Stimulated activated CD8-positive, alpha-beta memory T cell treated with anti-CD3 and anti-CD28 coated beads, Interleukin-2, amount 100 ng/mL, for 48 hours (primary cell): ENCODE measurements at places on chromosomes 7 and 10.
A peak's percentile ranks its signal among the peaks of the same experiment; 100 is the strongest.

DNA sequence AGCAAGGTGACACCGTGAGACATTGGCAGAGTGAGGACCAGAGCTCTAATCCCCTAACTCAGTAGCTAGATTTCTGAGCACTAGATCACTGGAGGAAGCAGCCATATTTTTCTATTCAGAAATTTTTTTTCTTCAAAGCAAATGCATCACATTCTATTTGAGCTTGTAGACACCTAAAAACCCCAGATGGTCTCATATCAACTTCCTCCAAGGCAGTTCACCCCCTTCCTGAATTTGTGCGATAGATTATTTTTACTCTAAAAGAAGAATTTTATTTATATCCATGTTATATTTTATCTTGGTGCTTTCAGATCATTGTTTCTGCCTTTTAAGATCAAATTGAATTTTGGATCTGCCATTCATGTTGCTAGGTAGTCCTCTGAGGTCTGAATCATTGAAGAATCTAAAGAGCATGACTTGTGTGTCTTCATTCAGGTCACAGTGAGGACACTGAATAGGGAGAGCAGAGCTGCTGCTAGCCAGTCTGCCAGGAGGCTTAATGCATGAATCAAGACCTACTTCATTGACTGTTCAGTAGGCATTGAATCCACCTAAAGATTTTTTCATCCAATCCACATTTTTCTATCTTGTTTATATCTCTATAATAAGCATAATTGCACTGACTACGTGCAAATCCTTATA lies 92.9 kb upstream of the LRRTM3 start:
- no peak for DNase-seq

DNA sequence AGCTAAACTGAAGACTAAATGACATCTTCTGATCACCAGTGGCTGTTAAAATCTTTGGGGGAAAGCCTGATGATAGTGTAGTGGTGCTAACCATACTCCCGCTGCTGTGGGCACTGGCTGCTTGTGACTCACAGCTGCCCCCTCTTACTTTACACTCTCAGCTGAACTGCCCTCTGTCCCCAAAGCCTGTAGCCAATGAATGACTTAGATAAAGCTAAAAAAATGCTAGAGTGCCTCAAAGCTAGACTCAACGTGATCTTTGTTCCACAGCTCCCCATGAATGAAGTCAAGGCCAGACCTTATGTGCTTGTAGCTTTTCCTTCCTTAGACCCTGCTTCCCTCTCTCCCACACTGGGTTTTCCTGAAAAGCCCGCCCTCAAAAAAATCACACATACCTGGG lies 6.5 kb downstream of the ZC3HAV1L start:
- DNase-seq: no peak

DNA sequence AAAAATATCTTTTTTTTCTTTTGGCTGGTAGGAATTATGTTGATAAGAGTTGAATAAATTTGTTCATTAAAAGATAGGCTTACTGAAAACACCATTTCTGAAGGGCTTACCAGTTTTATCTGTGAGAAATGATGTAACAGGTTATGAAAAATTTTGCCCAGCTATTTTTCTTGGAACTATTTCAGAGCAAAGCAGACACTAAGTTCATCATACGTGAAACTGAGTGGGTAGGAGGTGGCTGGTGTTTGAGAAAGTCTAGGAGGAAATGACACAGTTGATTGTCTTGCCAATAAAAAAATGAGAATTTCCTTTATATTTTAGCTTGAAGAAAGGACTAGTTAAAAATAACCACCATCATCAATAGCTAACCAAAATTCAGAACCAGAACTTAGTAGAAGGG lies 6.2 kb upstream of the MRC1 start:
- no peak for DNase-seq

DNA sequence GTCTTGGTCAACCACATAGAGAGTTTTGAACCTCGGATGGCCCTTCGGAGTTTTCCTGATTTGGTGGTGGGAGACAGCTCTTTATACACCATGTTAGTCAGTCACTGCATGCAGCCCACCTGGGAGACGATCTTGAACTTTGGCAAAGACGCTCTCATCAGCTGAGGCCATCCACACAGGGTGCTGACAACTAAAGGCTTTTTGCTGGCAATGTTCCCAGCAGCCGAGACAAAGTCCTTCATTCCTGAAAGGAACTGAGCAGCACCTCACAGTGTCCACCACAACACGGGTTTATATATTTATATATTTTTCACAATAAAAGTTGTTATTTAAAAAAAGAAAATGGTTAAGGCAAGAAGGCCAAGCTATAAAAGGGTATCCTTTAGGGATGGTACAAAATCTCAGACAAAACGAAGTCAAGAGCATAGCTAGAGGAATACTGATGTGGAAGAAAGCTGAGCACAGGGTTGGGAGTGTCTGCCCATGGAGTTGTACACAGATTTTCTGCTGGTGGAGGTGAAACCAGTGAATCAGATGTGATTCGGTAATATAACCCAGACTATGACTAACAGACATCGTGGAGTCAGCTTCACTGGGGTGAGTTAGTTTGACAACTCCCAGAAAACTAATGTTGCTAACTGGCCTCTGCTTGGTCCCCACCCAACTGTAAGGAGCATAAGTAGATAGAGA lies 27.4 kb upstream of the CAPZA2 start:
- DNase-seq: no peak

GRCh38 chr10:32461203-32461602 lies 15.3 kb downstream of the CCDC7 start:
- no peak for DNase-seq

DNA sequence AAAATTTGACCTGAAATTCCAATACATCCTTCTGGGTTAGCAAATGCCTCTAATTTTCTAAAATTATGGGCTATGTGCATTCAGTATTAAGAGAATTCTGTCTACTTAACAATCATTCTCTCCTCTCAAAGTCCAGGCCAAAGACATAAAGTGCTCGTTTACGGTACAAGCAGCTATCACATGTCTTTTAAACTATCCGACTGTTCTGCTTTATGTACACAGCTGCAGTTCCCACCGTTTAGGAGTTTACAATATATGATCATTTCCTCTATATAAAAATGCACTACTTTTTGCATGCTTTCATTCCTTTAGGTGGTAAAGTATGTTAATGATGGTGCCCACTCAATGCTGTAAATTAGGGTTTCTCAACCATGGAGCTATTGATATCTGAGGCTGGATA lies 34.0 kb downstream of the CDK6 start:
- DNase-seq: no peak

DNA sequence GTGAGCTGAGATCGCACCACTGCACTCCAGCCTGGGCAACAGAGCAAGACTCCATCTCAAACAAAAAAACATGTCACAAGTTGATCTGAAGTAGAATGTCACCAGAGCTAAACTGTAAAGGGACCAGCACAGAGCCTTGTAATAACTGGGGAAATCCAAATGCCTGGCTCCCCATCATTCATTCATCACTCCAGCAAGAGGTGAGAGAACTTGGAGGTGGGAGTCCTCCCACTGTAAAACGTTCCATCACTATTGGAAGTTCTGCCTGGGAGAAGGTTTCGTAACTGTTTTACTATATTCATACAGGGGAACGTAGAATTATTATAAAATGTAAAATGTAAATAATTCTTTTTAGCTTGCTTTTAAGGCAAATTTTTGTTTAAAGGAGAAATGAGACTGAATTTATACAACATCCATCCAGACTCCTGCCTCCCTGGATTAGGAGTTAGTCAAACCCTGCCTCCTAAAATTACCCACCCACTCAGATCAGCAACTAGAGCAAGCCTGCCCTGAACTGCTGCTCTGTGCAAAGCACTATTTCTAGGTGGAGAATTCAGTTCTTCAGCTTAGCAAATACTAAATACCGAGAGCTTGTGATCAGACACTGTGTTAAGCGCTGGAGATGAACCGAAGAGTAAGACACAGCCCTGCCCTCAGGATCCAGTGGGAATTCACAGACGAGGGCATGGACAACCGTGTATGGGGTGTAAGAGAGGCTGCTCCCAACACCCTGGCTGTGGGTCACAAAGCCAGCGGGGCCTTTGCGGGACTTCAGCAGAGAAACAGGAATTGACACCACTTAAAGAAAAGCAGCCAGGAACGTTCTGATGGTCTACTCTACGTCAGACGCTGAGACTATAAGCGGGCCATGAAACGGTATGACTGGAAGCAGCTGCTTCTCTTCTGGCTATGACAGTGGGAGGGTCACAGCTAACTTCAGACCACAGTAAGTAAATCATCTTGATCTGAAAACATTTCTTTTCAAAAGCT lies 208.3 kb downstream of the ZMYND11 start:
- DNase-seq: no peak

GRCh38 chr7:91976743-91977142 lies 36.1 kb downstream of the AKAP9 start:
- DNase-seq: no peak

DNA sequence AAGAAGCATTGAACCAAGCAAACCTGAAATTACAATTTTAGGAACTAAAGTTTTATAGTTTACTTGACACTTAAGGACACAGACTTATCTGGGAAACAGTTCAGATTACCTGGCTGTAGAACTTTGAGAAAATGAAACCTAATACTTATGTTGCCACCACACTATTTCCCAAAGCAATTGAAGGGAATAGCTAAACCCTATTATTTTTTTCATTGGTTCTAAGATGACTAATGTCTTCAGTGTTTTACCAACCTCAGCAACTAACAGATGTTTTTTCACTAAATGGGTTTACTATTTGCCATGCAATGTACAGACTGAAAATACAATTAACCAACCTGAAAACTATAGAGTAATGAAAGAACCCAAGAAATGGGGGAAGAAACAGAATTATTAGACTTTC lies 689.6 kb downstream of the SORCS1 start:
- no peak for DNase-seq

GRCh38 chr7:108181073-108181985 lies 51.2 kb upstream of the LAMB4 start:
- no peak for DNase-seq

- no peak for DNase-seq
Observed at GRCh38 chr7:95493247-95493646, 7.5 kb downstream of the ASB4 start.

- DNase-seq: peak; percentile 28
Observed at GRCh38 chr7:5526100-5526905, 102.7 kb upstream of the TNRC18 start.

DNA sequence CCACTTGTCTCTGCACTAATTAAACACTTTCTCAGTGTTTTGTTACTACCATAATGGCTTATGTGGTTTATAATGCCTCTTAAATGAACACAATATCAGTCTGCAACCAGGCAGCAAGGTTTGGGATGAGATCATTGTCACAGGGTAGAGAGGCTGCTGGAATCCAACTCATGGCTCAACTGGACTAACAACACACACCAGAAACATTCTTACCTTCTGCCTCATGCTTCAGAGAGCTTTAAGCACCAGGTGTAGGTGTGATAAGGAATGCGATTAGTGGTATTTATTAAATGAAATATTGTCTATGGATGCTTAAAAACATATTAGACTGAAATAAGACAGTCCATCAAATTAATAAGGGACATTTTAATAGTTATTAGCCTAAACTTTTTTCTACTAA lies 25.4 kb downstream of the PTF1A start:
- DNase-seq: no peak

DNA sequence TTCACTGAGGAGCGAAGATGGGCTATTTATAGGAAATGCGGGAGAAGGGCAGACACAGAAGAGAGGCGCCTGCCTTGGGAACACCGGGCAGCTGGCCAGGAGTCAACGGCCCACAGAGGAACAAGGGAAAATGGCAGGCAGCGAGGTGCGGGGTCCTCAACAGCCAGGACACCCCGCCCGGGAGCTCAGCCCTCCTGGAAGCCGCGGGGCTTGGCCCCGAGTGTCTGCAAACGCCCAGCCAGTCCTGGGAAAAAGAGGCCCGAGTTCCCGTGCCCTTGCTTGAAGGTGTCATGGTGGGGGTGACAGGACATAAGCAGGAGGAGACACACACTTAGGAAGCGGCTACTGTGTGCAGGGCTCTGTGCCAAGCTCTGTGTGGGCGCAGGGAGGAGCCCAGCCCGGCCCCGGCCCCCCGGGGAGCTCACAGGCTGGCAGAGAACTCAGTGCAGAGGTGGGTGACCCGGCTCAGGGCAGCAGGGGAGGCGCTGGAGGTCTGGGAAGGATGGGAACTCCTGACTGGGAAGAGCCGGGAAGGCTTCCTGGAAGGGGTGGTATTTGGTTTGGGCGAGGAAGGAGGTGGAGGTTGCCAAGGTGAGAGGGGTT lies 79.9 kb downstream of the ELFN1 start:
- DNase-seq: no peak

DNA sequence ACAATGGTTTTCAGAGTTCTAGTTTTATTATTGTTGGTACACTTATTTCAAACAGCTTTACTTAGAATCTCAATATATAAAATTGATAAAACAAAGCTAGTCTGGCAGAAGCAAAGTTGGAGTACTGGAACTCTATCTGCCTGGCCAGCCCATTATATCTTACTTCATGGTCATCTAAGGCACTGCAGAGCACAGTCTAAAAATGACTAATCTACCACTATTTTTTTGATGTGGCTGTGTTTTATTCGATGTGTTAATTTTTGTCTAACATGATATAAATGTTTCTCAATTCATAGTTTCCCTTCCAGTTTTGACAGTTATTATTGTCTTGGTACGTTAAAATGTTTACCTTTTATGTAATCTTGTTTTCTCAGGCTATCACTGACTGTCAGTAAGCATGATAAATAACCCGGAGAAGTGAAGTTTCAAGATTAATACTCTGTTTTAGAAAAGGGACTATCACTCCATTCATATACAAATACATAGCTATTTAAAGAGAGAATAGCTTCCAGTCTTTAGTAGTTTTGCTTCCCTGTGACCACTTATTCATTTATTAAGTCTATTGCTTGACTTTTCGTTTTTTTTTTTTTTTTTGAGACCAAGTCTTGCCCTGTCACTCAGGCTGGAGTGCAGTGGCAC lies 60.6 kb upstream of the CSTF2T start:
- DNase-seq: no peak

GRCh38 chr7:35718047-35718446 lies 23.1 kb upstream of the HERPUD2 start:
- DNase-seq: no peak

GRCh38 chr10:101768791-101769170 lies 7.1 kb downstream of the FGF8 start:
- no peak for DNase-seq

GRCh38 chr10:49094646-49095045 lies 20.7 kb downstream of the VSTM4 start:
- no peak for DNase-seq

DNA sequence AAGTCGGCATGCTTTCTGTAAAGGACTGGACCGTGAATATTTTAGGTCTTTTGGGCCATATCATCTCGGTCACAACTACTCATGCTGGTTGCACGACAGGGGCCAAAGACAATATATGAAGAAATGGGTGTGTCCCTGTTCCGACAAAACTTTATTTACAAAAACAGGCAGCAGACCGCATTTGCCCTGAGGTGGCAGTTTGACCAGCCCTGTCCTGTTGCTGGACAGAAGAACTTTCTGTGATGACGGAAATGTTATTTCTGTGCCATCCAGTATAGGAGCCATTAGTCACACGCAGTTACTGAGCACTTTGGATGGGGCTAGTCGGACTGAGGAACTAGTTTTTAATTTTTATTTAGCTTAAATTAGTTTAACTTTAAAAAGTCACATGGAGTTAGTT lies 112.8 kb upstream of the CARD11 start:
- DNase-seq: no peak

GRCh38 chr10:133309720-133310398 lies 1.1 kb downstream of the ZNF511 start:
- DNase-seq: no peak

- DNase-seq: no peak
Observed at GRCh38 chr7:101113836-101114235, 13.1 kb upstream of the SERPINE1 start.
